Neural crest cell (in vitro differentiated cells): ENCODE measurements at places on chromosomes 5 and 9. TPM values are rescaled to one million over a fixed set of nuclear protein-coding genes. Genes with fewer than 3 reads are reported as not detected.

- H3K4me1 ChIP-seq = no peaks in the 10 kb centered on the region
- DNase-seq = no peak
- H3K27ac ChIP-seq = no peak overlapping the region
- H3K36me3 ChIP-seq = peaks cover 23% of the 10 kb centered on the region
- H3K27me3 ChIP-seq = no peaks in the 10 kb centered on the region
Measured at GRCh38 chr9:89071591-89071990, 80.3 kb downstream of the S1PR3 start.

GRCh38 chr5:57316798-57317327 lies 143.0 kb downstream of the GPBP1 start:
- H3K4me1 ChIP-seq = peaks cover 9% of the 10 kb centered on the region
- no peaks in the 10 kb centered on the region for H3K27me3 ChIP-seq
- peaks cover 2% of the 10 kb centered on the region for H3K36me3 ChIP-seq
- peak overlapping the region; percentile 81 for H3K27ac ChIP-seq
- no peak overlapping the region for H3K4me3 ChIP-seq

- H3K36me3 ChIP-seq = peaks cover 2% of the 10 kb centered on the region
- peaks cover 2% of the 10 kb centered on the region for H3K27me3 ChIP-seq
- no peak for DNase-seq
- H3K27ac ChIP-seq = no peak overlapping the region
- H3K4me1 ChIP-seq = no peaks in the 10 kb centered on the region
- H3K4me3 ChIP-seq = no peak overlapping the region
Measured at GRCh38 chr9:99015890-99016289, 72.2 kb downstream of the COL15A1 start.

DNA sequence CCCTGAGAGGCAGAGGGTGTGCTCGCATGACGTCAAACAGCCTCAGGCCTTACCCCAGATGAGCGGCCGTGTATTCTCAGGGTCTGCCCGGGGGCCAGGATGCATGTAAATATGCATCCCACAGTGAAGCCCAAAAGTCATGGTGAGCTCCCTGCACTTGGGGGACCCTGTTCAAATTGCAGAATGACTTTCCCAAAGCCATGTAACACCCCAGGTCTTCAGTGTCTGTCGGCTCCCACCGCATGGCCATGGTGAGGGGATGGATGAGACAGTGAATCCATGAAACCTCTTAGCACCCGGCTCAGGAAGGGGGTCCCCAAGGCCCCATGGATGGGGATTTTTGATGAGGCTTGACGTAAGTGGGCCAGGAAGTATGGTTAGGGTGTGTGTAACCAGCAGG lies 9.3 kb upstream of the COL5A1 start:
- peaks cover 5% of the 10 kb centered on the region for H3K4me1 ChIP-seq
- no peak for DNase-seq
- H3K4me3 ChIP-seq = no peak overlapping the region
- no peaks in the 10 kb centered on the region for H3K27me3 ChIP-seq
- no peaks in the 10 kb centered on the region for H3K36me3 ChIP-seq

DNA sequence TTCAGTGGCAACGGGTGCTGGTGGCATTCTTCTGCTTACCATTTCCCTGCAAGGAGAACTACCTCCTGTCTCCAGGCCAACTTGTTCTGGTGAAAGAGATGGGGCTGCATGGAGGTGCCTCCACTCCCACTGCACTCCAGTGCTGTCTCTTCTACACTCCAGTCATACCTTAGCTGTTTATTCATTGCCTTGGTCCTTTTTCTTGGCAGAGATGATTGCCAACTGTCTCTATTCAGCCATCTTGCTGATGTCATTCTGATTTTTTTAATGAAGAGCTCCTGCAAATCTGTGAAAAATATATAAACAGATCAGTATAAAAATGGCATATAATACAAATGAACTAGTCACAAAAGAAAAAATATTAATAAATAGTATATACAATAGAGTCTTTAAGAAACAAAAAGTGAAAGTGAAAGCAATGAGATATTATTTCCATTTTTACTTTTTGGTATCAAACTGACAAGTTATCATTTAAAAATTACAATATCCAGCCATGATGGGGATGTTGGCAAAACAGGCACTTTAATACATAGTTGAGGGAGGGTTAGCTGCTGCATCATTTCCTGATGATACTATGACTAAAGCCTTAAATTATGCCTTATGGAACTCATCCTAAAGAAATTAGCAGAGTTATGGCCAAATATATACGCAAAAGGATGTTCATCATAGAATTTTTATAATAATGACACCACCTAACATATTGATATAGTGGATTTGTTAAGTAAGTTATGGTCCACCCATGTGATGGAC lies 109.4 kb downstream of the CARTPT start:
- H3K36me3 ChIP-seq = peaks cover 7% of the 10 kb centered on the region
- H3K4me1 ChIP-seq = peaks cover 4% of the 10 kb centered on the region
- DNase-seq = no peak
- no peaks in the 10 kb centered on the region for H3K27me3 ChIP-seq

The PCDHB15 gene
- 5.5 and 5.6 TPM in 2 replicates for total RNA-seq
